Activated CD4-positive, alpha-beta T cell treated with anti-CD3 and anti-CD28 coated beads for 24 hours (primary cell): ENCODE measurements at places on chromosomes 5 and 9.

DNA sequence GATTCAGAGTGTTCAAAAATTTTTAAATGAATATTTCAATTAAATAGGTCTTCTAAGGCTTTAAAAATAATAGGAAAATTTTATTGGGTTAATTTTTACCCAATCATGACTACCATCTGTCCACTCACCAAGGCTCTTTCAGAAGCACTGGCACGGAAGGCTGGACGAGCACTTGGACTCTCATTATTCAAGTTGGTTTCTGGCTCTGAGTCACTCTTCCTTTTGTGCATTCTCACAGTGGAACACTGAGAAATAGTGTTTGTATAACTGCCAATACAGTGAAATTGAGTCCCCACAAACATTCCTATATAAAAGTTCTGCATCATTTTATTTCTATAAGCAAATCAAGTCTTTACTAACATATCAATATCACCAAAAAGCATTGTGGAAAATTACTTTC, 1149.0 kb downstream of the EFNA5 start:
- DNase-seq = no peak

DNA sequence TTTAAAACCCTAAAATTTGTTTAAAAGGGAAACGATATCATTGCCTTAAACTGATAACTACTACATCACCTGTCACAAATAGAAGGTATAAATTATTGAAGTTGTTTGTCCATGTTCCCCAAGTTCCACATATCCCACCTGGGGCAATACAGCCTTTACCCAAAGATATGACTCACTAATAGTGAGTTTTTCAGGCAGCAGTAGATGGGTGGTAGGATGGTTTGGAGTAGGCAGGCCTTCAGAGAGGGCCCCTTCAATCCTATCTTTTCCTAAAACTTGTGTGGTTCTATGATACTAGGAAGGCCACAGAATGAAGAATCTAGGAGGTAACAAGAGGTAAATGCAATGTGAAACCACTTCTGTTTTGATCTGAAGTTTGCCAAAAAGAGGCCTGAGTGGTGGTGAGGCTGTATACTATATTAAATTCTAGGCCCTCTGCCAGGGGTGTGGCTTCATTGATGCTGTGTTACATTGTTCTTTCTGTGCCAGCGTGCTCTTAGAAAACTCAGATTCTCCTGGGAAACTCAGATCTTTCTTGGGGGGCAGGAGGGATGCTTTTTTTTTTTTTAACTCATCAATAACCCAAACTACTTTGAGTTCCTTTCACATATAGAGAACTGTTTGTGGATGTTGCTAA, 7.2 kb downstream of the CYSTM1 start:
- DNase-seq = no peak

DNA sequence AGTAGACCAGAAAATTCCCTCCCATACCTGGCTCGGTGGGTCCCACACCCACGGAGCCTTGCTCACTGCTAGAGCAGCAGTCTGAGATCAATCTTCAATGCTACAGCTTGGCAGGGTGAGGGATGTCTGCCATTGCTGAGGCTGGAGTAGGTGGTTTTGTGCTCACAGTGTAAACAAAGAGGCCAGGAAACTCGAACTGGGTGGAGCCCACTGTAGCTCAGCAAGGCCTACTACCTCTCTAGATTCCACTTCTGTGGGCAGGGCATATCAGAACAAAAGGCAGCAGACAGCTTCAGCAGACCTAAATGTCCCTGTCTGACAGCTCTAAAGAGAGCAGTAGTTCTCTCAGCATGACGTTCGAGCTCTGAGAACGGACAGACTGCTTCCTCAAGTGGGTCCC, 5.6 kb upstream of the GZMA start:
- no peak for DNase-seq

- no peak for DNase-seq
Observed at GRCh38 chr9:136372561-136373299, 739 bp downstream of the CARD9 start.

- DNase-seq = no peak
Observed at GRCh38 chr5:181109489-181110013, 21.4 kb downstream of the OR2V1 start.

DNA sequence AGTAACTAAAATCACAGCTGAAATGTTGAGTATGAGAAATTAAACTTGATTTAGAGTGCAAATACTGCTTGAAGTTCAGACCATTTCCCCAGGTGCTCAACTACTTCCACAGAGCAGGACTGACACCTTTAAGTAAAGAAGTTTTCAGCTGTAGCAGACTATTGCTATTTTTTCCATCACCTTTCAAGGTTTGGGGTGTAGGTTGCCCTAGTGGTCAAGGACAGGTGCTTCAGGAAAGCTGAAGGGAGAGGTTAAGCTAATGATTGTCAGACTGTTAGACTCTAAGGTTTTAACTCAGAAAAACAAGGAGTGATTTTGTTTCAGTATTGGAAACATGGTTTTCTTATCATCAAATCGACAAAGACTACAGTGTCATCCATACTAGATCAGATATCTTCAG, 162.1 kb downstream of the CCDC192 start:
- DNase-seq = no peak

GRCh38 chr5:130974021-130974683, 190.9 kb downstream of the HINT1 start:
- DNase-seq = no peak

- no peak for DNase-seq
Observed at GRCh38 chr5:171537923-171538537, 118.6 kb downstream of the FGF18 start.

- no peak for DNase-seq
Observed at GRCh38 chr9:90086101-90086511, 481.3 kb downstream of the GADD45G start.

GRCh38 chr5:92775711-92776615, 805.1 kb downstream of the NR2F1-AS1 start:
- no peak for DNase-seq

DNA sequence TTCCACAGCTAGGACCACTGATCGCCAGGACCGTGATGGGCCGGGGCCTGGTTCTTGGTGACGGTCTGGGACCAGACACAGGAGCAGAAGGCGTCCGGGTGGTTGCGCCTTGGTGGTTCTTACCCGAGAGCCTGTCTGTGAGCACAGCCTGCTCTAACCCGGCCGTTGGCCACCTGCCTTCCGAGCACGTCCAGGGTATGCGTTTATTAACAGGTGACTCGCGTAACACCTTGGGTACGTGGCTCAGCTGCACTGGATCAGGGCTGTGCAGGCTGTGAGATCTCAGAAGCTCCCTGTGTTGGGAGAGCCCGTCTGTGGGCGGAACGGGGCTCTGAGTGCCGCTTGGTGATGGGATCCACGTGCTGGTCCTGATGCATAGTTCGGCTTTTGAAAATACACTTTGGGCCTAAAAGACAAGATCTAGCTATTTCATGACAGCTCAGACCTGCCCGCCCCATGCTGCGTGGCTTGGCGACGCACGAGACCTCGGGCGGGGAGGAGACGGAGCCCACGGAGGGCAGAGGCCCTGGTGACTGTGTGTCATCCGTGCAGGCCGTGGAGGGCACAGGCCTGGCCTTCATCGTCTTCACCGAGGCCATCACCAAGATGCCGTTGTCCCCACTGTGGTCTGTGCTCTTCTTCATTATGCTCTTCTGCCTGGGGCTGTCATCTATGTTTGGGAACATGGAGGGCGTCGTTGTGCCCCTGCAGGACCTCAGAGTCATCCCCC, 6.7 kb upstream of the SLC6A18 start:
- DNase-seq = no peak

DNA sequence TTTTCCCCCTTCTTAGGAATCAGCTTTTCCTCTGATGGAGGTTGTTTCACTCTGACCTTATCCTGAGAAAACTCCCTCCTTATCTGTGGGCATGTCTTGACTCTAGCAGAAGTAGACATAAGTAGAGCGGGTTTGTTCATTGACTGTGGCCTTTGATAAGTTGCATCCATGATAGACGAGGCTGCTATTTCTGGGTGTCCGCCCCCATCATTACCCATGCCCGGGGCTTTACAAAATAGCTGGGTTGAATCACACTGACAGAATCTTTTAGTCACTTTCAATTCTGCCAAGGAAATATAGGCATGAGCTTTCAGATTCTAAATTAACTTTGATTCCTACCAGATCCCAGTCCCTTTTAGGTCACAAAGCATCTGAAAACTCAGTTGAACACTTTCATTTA, 223.8 kb downstream of the SEC61B start:
- DNase-seq = no peak

- DNase-seq = no peak
Observed at GRCh38 chr9:4095484-4095883, 204.4 kb downstream of the GLIS3 start.

DNA sequence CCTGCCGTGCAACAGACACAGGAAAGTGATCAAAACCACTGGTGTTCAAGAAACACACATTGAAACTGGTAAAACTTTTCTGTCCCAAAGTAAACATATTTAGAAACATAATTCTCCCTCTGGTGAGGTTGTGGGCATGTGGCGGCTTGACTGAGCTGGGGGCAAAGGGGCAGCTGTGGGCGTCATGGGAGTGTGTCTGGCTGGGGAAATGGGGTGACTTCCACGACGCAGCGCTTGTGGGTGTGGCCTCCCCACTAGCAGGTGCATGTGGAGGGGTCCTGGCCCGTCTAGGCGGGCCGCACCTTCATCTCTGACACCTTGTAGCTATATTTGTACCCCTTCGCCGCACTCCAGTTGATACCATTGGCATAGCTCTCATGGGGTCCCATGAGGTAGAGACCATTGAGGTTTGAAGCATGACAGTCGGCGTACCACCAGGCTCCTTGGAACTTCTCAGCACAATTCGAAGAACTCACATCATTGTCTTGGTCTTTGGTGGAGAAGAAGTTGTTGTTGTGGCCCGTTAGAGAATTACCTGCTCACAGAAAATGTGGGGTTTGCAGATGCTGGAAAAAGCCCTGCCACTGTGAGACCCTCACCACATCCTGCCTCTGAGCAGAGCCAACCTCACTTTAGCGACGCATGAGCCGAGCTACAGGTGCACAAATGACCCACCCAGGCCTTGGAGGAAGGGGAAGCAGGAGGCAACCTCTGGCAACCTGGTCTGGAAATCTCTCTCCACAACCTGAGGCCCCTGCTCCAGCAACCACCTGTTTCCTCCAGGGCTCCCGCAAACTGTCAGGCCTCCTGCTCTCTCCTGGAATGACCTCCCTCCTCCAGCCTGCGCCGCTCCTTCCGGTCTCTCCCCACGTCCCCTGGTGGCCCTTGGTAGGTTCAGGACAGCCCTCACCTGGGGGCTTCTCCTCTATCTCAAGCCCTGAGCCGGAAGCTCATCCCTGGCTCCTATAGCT, 7.9 kb downstream of the FCN1 start:
- DNase-seq = no peak

- no peak for DNase-seq
Observed at GRCh38 chr9:14139287-14139686, 174.7 kb downstream of the NFIB start.

- DNase-seq = no peak
Observed at GRCh38 chr9:111926421-111926875, 29.8 kb downstream of the UGCG start.

DNA sequence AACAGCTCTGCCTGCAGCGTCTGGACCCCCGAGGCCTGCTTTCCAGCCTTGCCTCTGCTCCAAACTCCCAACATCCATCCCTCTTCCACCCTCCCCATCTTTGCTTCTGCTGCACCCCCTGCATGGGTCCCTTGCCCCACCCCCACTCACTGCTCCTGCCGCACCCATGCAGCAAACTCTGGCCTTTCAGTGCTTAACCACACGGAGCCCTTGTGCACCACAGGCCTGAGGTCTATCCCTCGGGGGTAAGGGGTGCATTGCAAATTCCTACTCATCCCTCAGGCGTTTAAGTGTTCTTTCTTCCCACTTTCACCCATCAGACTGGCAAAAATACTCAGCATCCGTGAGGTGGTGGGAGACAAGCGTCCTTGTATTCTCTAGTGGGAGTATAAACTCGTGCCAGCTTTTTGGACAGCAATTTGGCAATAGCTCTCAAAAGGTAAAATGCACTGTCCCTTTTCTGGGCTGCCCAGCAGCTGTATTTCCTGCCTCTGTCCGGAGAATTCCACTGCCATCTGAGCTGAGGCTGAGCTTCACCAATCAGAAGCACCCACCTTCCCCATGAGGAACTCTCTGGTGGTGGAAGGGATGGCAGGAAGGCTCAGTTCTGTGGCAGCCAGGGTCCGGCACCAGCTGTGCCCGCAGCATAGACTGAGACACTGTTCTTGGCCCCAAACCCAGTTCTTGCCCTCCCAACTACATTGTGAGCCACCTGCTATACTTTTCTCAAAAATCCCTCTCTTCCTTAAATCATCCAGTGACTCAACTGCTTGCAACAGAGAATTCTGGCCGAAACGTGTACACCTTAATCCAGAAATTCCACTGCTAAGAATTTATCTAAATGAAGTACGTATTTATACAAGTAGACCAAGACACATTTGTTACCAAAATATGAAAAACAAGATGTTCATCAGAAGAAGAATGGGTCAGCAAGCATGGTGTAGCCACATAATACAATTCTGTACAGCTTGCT, 15.0 kb downstream of the PSMB7 start:
- no peak for DNase-seq

GRCh38 chr5:141430332-141431113, at the start of gene PCDHGA12:
PCDHGA12 (plus strand) TSS chr5:141430507; CDS start chr5:141430760, 253 bp downstream.
- no peak for DNase-seq

DNA sequence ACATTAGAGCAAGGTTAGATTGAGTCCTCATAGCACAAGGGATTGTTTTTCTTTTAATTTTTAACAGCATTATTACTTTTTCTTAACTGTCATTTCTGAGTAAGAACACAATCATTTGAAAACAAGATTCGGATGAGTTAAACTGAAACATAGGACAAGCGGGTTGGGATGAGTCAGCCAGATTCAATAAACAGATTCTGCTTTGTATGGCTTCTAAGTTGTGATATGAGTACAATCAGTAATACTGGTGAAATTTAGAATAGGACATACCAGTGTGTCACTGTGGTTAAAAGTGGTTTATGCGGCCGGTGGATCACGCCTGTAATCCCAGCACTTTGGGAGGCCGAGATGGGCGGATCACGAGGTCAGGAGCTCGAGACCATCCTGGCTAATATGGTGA, 364.3 kb upstream of the CDH10 start:
- DNase-seq = no peak

GRCh38 chr9:106324053-106324585, 538.8 kb upstream of the ZNF462 start:
- DNase-seq = no peak

GRCh38 chr5:76652809-76653414, 29.7 kb upstream of the F2RL2 start:
- no peak for DNase-seq
